ENCODE measurements at places on chromosomes 12 and 14. TPM values are rescaled to one million over a fixed set of nuclear protein-coding genes. Genes with fewer than 3 reads are reported as not detected.

DBX2 gene
- total RNA-seq = 0.08 TPM

PRR4 gene
- total RNA-seq = 3.4 TPM

PRORP gene
- total RNA-seq = 8.9 TPM

ANKS1B gene
- total RNA-seq = 47.0 TPM

GZMH gene
- not detected for total RNA-seq

E2F7 gene
- 2.3 TPM for total RNA-seq

ASCL1 gene
- not detected for total RNA-seq

TFCP2 gene
- total RNA-seq = 10.8 TPM

TMEM119 gene
- 164 TPM for total RNA-seq

KERA gene
- total RNA-seq = not detected

GNB3 gene
- total RNA-seq = 3.4 TPM

KRT75 gene
- total RNA-seq = not detected

RHOJ gene
- 7.4 TPM for total RNA-seq

MTERF2 gene
- 5.2 TPM for total RNA-seq

GPR84 gene
- not detected for total RNA-seq

KRT4 gene
- total RNA-seq = not detected

TAS2R9 gene
- 0.09 TPM for total RNA-seq

ST8SIA1 gene
- total RNA-seq = 4.6 TPM

C1R gene
- 528 TPM for total RNA-seq

RPL10L gene
- not detected for total RNA-seq

DIO3 gene
- not detected for total RNA-seq

CTDSP2 gene
- 128 TPM for total RNA-seq

LUM gene
- 582 TPM for total RNA-seq

SLC10A1 gene
- total RNA-seq = not detected

RHEBL1 gene
- 0.25 TPM for total RNA-seq

ABCD2 gene
- 0.25 TPM for total RNA-seq

NANOG gene
- total RNA-seq = 0.16 TPM

PRH2 gene
- not detected for total RNA-seq

MMP19 gene
- total RNA-seq = 11.1 TPM

ESYT1 gene
- 207 TPM for total RNA-seq

IGF1 gene
- total RNA-seq = 0.63 TPM

CCDC177 gene
- total RNA-seq = not detected

TAS2R42 gene
- not detected for total RNA-seq

TPCN1 gene
- total RNA-seq = 20.4 TPM

ESRRB gene
- not detected for total RNA-seq

ALG10B gene
- 5.6 TPM for total RNA-seq

Data from fibroblast of the aortic adventitia (primary cell).